LHCN-M2 (cell line): ENCODE measurements at places on chromosomes 1 and 21.

GRCh38 chr1:170932236-170932635 lies 3.1 kb upstream of the MROH9 start:
- DNase-seq: no peak

- no peak for DNase-seq
These were observed 98.8 kb downstream of the GLIS1 start for GRCh38 chr1:53639996-53640700.

- no peak for DNase-seq
These were observed 22.6 kb upstream of the RNF187 start for GRCh38 chr1:228464487-228464983.

DNA sequence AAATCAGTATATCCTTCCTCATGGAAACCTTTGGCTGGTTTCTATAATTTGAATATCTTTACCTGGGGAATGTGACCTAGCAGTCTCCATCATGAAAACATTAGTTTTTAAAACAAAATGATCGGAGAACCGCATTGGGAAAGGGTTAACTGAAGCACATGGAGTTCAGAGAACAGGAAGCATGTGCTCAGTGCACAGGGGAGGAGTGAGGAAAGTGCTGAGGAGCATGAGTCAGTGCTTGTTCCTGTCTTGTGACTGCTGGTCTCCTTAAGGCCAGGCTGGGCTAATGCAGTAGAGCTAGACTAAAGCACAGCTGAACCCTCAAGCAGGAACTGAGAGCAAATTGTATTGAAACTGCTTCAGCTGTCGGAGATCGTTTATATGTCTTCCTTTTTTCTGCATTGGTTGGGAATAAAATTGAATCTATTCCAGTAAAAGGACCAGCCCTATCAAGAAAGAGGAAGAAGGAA lies 5.8 kb downstream of the IFI16 start:
- peak; percentile 97 for DNase-seq

DNA sequence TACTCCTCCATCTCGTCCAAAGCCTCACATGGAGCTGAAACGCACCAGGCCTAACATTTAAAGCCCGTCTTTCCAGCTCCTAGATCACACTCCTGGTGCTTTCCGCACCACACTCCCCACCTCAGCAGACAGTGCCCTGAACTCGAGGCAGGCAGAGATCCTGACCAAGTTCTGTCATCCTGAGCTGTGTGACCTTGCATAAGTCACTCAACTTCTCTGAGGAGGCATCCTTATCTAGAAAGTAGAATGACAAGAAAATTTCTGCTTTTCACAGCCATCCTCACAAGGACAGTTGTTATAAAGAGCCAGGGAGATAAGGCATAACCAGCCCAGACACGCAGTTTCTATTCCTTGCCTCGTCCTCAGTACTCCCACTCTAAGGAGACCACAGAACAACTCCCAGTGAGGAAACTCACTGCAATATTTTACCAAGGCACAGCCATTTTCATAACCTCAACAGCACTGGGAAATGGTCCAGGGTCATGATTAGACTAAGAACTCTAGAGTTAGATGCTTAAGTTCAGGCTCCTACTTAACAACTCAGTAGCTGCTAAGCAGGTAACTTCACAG lies 3.1 kb downstream of the LRP8 start:
- no peak for DNase-seq

- no peak for DNase-seq
These were observed 16.9 kb upstream of the ALPL start for GRCh38 chr1:21492356-21492625.

- DNase-seq: no peak
These were observed at the start of gene CRABP2 for GRCh38 chr1:156705321-156705917. Gene CRABP2, minus strand, starts transcription at chr1:156705583. Its CDS starts 137 bp downstream, at chr1:156705446.

- DNase-seq: peak; percentile 64
These were observed 88.4 kb downstream of the PDE4B start for GRCh38 chr1:65881067-65881594.

DNA sequence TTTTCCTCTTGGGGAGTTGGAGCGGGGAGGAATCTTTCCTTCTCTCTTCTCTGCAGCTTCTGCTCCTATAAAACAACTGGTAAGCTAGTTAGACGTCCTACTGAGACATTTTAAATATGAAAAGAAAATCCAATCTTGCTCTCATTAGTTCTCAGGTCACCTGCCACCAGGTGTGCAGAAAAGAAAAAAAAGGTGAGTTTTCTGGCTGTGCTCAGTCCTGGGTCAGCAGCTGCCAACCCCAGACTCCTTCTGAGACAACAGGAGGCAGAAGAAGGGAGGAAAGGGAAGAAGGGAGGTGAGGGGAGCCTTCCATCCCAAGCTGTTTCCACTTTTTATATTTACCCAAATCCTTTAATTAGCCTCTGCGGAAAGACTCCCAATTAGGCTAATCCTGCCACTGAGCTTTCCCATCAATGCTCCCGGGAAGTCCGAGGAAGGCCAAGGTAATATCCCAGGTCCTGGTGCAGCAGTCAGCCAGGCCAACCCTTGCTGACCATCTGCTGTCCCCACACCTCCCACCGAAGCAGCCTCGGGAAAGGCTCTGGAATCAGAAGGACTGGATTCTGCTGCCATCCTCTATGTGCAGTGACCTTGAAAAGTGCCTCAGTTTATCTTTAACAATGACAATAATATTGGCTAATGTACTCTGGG lies 33.4 kb downstream of the GLIS1 start:
- DNase-seq: no peak

- no peak for DNase-seq
These were observed 134.3 kb downstream of the NR5A2 start for GRCh38 chr1:200161801-200162200.

DNA sequence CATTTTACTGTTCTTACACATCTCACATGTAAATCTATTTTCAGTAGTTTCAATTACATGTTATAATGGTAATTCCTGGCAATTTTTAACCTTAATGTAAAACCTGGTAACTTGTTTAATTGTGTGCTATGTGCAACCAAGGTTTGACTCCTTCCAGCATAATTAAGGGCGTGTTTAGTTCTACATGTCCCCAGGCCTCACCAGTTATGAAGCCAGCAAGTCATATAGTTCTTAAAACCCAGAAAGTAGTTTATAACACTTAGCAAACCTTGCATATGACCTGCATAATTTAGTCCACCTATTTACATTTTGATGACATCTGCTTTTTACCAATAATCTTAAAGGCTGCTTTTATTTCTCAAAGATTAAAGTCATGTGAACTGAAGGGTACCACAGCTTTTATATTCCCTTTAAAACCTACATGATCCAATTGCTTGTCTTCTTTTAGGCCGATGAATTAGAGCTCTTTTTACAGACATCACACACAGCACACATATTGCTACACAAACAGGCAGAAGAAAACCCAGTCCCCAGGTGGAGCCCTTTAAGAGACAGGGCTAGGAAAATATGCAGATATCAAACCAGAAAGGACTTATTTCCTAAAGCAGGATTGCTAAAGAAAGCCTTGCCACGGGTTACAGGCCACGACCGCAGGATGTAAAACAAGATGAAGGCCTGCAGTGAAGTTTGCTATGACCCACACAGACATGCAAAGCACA lies 23.2 kb upstream of the SYCP1 start:
- DNase-seq: no peak

DNA sequence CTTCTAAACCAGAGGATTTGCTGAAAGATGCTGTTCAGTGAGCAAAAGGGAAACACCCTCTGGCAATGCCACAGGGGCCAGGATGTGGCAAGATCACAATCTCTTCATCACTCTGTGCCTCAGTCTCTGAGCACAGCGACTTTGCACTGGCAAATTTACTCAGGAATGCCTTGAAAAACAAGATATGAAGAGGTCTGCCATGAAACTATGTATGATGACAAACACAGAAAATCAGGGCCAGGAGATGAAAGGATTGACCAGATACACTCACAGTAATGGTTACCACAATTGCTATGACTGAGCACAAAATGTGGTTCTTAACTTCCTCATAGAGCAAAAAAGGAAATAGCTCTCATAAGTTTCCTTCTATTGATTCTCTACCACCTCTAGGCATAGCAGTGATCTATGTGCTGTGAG lies 5.8 kb downstream of the TTC13 start:
- no peak for DNase-seq

DNA sequence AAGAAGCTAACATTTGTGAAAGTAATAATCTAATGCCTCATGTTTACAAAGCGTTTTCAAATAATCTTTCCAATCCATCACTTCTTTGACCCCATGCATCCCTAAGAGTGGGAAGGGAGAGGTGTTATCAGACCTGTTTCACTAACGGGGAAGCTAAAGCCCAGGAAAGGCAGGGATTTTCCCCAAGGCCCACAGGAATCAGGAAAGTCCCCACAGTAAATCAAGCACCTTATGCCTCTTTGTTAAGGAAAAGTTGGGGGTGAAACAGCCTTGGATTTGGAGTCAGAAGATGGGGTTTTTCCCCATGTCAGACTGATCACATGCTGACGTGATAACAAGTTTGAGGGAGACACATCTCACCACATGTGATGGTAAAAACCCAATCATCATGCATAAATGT lies 20.0 kb upstream of the ANGPTL7 start:
- no peak for DNase-seq

DNA sequence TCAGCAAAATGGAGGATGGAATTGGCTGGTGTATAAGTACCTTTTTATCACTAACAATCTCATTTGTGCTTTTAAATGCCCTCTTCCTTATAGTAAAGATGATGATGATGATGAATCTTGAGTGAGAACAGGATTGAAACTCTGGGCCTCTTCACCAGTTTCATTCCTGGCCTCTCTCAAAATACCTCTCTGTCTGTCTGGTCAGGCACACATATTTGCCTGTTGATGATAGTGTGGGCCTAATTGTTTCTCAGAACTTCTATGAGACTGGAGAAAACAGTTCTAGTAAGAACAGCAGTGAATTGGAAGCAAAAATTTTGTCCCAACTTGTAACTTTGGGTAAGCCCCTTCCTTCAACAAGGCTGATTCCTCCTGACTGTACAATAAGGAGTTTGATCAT lies 94.4 kb upstream of the RGS4 start:
- no peak for DNase-seq

GRCh38 chr1:200917291-200917817 lies 22.7 kb downstream of the INAVA start:
- DNase-seq: peak; percentile 83

DNA sequence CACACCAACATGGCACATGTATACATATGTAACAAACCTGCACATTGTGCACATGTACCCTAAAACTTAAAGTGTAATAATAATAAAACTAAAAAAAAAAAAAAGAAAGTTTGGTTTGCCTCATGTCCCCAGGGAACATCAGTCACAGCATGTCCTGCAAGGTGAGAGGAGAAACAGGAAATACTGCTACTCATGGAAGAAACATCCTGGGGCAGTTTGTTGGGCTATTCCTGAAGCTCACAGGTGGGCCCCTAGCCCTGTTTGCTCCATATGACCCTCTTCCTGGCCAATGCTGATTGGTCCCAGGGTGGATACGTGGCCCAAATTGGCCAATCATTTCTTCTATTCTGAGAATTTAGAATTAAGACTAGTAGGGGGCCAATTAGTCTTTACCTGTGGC lies 103.4 kb upstream of the ADAR start:
- no peak for DNase-seq

GRCh38 chr1:205179842-205180241 lies 31.7 kb downstream of the DSTYK start:
- no peak for DNase-seq

GRCh38 chr1:177130451-177130945 lies 34.0 kb downstream of the ASTN1 start:
- DNase-seq: no peak

- DNase-seq: no peak
These were observed 49.7 kb upstream of the HMGB4 start for GRCh38 chr1:33814166-33814565.

DNA sequence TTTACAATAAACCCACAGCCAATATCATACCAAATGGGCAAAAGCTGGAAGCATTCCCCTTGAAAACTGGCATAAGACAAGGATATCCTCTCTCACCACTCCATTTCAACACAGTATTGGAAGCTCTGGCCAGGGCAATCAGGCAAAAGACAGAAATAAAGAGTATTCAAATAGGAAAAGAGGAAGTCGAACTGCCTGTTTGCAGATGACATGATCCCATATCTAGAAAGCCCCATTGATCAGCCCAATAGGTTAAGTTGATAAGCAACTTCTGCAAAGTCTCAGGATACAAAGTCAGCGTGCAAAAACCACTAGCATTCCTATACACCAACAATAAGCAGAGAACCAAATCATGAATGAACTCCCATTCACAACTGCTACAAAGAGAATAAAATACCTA lies 235.5 kb downstream of the DPYD start:
- no peak for DNase-seq

DNA sequence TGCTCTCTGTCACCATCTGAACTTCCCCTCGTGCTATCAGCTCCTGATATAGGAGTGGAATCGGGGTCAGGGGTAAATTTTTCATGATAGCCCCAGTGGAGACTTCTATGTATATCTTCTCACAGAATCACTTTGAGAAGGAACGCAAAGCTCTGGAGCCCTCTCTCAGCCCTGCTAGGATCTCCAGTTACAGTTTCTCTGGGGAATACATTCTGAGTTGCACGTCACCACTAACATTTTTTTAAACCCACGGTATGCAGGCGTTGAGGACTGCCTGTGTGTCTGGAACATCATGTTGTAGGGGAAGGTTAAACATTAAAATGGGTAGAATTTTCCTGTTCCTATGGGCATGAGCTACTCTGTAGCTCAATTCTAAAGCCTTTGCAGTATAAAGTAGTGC lies 116.4 kb upstream of the FAM78B start:
- DNase-seq: no peak

- DNase-seq: no peak
These were observed 59.3 kb downstream of the IGSF21 start for GRCh38 chr1:18166929-18167328.

GRCh38 chr1:162901243-162901642 lies 40.3 kb upstream of the CCDC190 start:
- no peak for DNase-seq

DNA sequence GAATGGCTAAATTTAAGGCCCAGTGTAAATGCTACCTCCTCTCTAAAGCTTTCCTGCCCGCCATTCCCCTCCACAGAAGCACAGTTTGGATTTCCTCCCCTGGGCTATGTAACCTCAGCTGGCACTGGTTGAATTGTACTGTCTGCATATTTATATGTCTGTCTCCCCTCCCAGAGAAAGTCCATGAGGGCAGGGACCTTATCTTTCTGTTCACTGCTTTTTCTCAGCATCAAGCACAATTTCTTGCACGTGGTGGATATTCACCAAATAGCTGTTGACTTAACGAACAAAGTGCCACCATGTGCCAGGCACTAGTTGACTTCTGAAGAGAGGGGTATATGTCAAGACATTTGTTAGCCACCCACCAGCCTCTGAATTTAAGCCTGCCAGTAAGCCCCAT lies 9.5 kb upstream of the PDIK1L start:
- DNase-seq: no peak

GRCh38 chr1:231387770-231388669 lies 34.1 kb downstream of the EGLN1 start:
- peak; percentile 35 for DNase-seq

- DNase-seq: no peak
These were observed 11.9 kb downstream of the TARDBP start for GRCh38 chr1:11024154-11024873.
